ENCODE measurements at places on chromosomes 16 and 17.

GRCh38 chr16:10282367-10282766 is 100.1 kb upstream of the GRIN2A start:
- no peak for DNase-seq

- no peak for DNase-seq
Measured at GRCh38 chr17:54259476-54259875, 436.7 kb downstream of the KIF2B start.

- peak; percentile 41 for DNase-seq
Measured at GRCh38 chr16:67198238-67198734, 645 bp upstream of the ELMO3 start.

DNA sequence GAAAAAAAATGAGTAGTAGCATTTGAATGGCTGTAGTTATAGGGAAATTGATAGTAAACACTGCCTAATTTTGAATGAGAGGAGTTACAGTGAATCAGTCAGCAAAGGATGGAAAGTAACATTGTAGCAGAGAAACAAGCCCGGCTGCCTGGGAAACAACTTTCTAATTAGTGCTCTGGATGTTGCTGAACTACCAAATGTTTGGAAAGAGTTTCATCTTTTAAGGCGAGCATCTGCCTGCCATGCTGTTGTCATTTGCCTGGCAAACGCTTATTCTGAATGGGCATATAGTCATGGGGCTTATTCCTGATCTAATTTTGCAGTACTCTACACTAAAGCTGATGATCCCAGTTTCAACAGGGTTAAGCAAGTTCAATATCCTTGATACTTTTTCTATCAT is 138.6 kb downstream of the CDH11 start:
- no peak for DNase-seq

GRCh38 chr17:13587487-13588338 is 14.0 kb downstream of the HS3ST3A1 start:
- DNase-seq = no peak

DNA sequence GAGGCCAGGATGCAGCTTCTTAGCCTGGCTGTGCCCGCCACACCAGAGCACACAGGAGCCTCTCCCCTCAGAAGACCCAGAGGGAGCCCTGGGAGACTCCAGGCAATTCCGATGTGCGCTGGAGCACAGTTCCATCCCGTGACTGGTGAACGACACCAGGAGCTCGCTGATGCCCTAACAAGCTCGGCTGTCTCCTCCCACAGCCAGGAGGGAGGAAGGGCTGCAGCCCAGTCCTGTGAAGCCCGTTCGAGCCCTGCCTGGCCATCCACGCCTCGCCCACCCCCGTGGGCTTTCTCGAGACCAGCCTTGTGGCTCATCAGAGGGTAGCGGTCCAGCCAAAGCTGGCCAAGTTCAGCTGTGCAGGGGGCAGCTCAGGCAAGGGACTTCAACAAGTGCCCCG is 21.8 kb upstream of the RASD1 start:
- no peak for DNase-seq

DNA sequence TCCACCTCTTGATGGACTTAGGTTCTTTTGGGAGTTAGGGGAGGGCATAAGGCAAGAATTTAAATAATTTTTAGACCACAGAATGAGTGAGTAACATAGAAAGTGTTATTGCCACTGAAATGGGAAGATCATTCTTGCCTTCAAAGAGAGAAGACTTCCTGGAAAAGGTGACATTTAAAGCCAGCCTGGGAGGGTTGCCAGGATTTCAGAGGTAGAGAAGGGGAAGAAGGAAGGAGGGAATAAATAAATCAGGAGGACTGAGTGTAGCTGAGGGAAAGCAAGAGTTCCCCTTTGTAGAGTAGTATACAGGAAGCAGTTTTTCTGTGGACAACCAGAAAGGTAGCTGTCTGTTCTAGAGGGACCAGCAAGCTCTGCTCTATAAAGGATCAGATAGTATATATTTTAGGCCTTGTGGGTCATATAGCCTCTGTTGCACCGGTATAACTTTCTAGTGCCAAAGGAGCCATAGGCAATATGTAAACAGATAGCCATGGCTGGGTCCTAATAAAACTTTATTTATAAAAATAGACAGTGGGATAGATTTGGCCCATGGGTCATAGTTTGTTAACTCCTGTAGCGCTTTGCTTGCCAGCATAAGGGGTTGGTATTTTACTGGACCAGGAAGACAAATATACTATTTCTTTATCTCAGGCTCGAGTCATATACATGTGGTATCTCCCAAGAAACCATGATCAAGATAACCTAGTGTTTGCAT is 147.2 kb upstream of the CACNG5 start:
- no peak for DNase-seq

DNA sequence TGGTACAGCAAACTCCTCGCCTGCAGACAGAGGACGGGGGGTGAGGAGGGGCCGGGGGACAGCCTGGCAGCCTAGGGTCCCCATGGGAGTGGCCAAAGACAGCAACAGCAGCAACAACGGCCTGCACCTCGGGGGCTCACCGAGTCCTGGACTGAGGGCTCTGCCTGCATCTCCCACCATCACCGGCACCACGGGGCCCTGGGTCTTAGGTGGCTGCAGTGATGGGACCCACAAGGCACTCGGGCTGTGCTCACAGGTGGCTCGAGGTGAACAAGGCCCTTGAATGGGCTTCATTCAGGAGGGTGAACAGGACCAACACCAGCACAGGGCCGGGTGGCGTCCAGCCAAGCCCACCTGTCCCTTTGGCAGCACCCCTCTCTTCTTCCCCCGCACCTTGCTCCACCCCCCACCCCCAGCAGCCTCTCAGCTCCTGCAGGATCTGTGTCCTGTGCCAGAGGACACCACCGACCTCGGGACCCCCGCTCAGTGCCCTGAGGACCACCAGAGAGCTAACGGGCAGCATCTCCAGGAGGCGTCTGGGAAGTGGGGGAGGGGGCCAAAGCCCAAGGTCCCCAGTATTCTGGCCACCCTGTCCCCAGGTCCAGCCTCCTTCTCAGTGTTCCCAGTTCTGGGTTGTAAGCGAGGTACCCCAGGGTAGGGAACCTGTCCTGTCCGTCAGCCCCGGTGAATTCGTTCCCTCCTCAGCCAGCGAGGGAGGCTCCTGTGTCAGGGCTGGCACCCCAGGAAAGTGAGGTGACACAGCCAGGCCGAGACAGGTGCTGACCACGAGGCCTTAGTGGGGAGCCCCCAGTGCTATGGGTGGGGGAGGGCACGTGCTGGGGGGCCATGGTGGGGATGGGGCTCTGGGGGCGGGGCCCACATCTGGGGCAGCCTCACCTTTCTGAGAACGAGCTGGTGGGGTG is 94.3 kb downstream of the TBC1D16 start:
- no peak for DNase-seq

DNA sequence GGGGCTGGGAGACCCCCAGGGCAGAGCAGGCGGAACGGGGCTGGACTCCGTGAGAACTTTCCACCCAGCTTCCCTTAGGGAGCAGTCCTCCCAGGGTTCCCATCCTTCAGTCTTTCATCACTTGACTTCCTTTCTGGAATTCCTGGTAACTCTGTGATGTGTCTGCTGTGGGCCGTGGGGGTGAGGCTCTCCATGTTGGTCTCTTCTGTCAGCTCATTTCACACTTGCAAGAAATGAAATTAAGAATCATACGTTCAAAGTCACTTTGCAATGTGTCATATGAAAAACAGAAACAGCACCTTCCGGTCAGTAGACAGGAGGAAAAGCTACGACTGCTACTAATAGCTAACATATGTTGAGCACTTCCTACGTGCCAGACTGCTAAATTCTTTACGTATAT is 5.4 kb upstream of the BBS2 start:
- no peak for DNase-seq

- DNase-seq = no peak
Measured at GRCh38 chr16:51544851-51545467, 393.9 kb upstream of the SALL1 start.

DNA sequence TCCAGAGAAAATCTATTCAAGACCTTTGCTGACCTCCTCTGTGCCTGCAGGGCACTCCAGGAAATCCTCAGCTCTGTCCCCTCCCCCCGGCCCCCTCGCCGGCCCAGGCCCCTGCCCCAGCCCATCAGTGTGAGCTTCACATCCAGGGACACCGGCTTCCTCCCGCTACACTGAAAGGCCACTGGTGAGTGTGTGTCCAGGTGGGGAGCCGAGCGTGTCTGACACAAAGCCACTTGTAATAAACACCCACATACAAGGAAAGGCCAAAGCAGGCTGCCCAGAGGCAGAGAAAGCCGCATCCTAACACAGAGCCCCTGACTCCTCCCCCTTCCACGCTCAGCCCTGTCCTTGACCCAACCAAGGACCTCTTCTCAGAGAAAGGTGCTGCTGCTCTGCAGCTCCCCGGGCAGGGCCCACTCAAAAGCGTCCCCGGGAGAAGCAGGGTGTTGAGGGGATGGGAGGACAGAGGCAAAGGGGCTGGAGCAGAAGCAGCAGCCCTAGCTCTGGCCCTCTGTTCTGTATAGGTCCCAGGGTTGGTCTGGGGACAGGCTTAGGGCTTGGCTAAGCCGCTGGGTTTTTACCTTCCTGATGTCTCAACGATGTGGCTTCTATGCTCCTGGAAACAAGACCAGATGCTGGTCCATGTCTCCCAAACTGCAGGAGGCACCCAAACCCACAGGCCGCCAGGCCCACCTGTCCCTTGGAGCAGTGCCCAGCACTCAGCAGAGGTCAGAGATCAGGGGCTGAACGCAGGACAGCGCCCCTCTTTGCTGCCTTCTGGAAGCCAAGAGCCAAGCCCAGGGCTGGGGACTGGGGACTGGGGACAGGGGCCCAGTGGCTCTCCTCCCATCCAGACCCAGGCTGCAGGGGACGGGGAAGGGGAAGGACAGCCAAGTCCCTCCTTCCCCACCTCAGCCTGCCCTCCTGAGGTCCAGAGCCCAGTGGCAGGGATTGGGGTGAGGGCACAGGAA is 15.3 kb downstream of the MNT start:
- no peak for DNase-seq

DNA sequence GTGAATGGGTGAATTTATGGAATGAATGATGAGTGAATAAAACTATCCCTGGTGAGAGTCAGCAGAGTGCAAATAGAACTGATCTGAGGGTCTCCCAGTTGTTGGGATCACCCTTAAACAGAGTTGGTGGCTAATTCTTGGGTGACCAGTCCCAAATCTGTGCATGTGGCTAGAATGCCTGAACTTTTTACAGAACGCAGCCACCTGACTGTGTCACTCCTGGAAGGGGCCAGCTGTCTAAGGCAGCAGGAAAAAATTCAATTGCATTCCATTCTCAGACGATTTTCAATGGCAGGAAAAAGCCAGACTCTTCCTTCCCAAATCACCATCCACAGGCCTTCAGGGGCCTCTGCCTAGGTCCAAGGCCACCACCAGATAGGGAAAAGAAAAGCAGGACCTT is 43.5 kb downstream of the BEAN1 start:
- DNase-seq = no peak

DNA sequence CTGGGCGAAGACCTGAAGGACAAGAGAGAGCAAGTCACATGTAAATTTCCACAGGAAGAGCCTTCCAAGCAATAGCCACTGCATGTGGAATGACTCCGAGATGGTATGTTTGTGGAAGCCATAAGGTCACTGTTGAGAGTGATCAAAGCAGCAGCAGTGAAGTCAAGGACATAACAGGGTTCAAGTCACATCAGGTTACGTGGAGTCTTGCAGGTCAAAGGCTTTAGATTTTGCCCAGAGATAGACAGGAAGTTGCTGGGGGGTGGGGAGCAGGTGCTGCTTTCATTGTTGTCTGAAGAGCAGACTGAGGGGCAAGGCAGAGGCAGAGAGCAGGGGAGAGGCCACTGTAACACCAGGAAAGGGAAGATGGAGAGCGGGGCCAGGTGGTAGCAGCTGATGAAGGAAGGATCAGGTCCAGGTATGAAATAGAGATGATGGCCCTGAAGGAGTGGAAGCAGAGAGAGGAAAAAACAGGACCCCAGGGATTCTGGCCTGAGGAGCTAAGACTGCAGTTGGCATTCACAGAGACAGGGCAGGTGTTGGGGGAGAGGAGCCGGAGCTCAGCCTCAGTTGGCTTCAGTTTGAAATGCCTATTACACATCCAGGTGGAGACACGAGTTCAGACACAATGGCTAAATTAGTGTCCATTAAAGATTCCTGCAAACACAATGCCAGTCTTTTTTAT is 129.3 kb upstream of the AXIN2 start:
- no peak for DNase-seq

DNA sequence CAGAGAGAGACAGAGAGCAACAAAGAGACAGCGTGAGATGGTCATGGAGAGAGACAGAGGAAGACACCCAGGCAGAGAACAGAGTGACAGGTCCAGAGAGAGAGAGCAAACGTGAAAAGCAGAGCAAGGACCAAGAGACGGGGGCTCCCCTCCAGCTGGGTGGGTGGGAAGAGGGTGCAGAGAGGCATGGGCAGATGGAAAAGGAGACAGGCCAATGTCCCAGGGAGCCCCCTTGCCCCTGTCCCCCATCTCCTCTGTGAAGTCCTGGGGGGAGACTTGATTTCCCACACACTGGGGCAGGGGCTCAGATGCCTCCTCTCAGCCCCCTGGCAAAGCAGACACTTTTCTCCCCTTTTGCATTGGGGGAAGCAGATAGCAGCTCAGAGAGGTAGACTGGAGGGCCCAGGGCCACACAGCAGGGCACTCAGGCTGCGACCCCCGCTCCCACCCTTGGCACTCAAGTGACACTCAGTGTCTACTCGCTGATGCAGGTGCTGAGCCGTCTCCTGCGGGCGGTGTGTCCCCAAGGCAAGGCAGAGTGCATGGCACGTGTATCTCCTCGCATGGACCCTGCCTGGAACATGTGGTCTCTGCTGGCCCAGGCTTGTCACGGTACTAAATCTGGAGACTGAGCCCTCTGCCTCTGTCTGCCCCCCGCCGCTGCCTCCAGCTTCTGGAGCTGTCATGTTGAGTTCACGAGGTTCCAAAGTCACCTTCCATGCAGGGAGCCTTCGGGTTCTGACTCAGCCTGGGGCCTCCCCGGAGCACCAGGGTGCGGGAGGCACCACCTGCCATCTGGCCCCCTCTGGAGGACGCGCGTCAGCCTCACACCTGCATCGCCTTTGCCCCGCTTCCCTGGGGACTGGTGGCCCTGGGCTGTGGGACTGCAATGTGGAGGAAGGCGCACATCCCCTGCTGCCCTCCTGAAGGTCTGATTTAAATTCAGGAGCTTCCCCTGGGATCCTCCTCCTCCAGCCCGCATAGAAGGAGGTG is 215.9 kb upstream of the GSE1 start:
- no peak for DNase-seq

- DNase-seq = no peak
Measured at GRCh38 chr17:3695129-3695722, 729 bp downstream of the P2RX5 start.

DNA sequence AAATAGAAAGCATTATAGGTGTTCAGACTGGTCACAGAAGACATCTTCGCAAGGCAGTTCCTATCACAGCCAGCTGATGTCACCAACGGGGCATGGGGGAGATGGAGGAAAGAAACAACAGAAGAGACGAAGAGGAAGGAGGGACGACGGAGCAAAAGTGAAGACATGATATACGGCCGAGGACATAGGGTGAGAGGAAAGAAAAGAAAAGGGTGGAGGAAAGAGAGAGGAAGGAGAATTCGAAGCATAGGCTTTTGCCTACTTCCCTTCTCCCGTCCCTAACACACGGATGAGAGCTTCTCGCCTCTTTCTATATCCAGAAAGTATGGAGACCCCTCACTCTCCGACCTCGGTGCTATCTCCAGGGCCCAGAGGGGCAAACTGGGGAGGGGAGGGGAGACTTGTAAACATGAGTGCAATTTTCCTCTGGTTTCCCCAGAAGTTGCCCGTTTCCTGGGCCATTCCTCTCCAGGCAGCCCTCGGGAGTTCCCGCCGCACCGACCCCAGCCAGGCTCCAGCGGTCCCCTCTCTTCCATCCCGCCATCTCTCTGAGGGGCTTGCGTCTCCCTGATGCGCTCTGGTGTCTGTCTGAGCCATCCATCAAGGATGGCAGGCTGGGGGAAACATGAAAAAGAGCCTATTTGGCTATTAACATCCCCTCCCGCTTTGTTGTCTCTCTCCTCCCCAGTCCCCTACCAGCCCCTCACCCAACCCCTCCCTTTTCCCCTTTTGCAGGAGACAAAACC is 26.0 kb downstream of the COPZ2 start:
- DNase-seq = no peak

Measured in astrocyte of the spinal cord (primary cell).